ENCODE measurements at places on chromosomes 4 and X.
A peak's percentile ranks its signal among the peaks of the same experiment; 100 is the strongest.

- DNase-seq, result peak; percentile 9
Measured at GRCh38 chr4:25313201-25313895, 774 bp downstream of the ZCCHC4 start.

DNA sequence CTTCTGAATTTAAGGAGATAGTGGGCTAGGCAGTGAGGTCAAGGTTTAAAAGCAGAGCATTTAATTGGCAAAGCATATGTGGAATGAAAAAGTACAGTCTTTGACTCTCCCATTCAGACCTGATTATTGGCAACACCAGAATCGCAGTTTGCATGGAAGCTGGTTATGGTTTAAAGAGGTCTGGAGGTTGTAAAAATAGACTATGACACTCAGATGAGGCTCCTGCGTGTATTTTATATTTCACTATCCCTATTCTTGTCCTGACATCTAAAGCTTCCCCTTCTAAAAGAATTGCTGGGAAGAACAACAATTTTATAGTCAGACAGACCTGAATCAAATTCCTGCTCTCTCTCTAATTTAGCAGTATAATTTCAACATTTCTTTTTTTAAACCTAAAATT, 302.9 kb downstream of the PCDH7 start:
- DNase-seq, result no peak

DNA sequence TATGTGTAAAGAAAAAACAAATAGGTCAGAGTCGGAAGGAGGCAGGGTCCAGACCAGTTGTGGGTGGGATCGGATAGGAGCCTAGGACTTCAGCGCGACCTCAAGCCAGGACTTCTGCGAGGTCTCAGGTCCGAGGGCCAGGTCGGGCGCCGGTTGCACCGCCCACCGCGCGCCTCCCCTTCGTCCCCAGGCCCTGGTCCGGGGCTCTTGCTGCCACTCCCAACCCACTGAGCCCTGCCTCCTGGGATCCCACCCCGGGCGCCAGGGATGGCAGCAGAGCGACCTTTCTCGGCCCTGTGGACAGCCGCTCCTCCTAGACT, 12.3 kb downstream of the PITX2 start:
- no peak for DNase-seq

DNA sequence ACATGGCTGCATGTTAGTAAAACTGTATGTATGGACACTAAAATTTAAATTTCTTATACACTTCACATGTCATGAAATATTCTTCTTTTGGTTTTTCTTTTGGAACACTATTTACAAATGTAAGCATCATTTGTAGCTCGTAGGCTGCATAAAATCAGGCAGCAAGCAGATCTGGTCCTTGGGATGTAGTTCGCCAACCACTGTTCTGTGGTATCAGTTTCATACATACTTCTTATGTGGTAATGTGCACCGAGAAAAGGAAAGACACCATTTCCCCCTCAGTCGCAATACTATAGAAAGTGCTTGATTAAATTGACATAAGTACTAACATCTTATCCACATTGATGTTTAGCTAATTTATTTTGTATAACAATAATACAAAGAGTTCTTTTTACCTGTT, 274.4 kb upstream of the VCX start:
- DNase-seq, result no peak

GRCh38 chr4:87003266-87003665, 68.5 kb downstream of the AFF1 start:
- no peak for DNase-seq

DNA sequence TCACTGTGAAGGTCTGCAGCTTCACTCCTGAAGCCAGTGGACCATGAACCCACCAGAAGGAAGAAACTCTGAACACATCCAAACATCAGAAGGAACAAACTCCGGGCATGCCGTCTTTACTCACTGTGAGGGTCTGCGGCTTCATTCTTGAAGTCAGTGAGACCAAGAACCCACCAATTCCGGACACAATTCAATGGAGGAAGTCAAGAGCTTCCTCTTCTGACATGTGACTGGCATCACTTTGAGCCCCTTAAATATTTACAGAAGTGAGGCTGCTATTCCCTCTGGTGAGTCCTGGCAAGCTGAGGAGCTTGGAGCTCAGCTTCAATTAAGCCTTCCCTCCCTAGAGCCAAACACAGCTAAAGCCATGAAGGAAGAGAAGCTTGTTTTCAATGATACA, 103.5 kb upstream of the SRD5A3 start:
- no peak for DNase-seq

- no peak for DNase-seq
Measured at GRCh38 chr4:476501-476900, 22.5 kb downstream of the ZNF721 start.

- peak; percentile 66 for DNase-seq
Measured at GRCh38 chr4:169410839-169411770, 140.3 kb upstream of the SH3RF1 start.

GRCh38 chr4:97139791-97140190, 1003.5 kb downstream of the STPG2 start:
- peak; percentile 38 for DNase-seq

DNA sequence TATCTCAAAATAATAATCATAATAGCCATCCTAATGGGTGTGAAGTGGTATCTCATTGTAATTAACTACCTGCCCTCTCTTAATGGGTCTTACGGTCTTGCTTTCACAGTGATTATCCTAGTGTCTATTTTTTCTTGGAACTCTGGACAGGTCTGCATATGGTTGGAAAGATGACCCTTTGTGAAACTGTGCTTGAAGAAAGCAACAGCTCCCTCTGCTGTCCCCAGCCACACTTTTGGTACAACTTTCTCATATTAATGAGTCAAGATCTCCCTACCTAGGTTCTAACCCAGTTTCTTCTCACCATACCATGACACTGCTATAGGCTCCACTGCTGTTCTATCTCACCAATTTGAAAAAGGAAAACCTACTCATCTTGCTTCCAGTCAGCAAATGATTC, 2.4 kb downstream of the TFDP3 start:
- DNase-seq, result peak; percentile 43

DNA sequence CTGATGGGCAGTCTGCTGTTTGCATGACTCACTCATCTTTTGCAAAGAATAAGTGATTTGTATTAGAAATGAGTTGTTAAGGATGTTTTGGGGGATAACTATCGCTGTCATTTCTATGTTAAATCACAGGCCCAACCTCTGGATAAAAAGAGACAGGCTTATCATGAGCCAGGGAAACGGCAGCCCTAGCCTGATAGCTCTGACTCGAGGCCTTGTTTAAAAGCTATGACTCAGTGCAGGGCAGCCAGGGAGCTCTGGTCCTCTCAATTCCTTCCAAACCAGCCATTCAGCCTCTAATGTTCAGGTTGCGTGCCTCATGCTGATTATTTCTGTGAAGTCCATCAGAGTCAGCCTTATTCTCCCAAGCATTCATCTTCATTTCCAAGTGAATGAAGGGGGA, 305.9 kb upstream of the HAND2 start:
- peak; percentile 36 for DNase-seq

GRCh38 chr4:8276358-8277240, 7.0 kb downstream of the HTRA3 start:
- no peak for DNase-seq

DNA sequence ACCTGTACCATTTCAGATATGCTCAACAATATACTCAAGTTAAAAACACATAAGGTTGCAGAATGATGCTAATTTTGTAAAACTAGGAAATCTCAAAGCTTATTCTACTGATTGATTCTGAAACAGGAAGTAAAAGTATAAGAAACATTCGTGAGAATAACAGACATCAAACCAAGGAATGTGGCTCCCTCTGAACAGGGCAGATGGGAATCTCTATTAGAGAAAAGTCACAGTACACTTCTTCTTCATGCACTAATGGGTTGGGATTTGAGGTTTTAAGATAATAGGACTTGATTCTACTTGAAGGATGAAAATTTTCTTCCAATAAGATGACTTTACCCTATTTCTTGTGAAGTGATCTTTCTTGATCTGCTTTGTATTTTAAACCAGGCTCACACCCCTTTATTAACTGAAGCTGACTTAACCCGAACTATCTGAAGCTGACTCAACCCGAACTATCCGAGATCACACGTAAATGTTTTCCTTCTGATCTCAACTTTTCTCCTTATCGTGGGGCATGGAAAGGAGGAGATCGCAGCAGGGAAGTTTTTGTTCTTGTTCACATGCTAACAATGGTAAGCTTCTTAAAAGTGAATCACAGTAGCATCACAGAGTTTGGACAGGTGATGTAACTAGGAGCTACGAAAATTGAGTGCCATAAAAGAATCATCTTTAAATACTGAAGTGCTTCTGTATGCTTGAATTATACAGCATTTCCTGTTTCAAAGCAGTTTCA, 363.1 kb upstream of the ZFP42 start:
- no peak for DNase-seq

DNA sequence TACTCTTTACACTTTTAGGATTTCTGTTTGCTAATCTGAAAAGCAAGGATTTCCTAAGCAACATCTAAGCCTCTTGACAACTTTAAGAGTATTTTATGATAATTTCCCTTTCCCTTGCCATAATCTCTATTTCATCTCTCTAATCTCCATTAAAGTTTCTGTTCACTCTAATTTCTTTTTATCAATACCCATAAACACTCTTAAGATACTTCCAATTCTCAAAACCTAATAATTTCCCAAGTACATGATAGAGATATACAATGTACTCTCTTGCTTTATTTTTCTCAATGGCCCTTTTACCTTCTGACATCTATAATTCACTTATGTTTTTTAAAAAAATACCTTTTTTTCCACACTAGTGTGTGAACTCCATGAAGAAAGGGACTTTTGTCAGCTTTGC, 26.8 kb downstream of the DAPP1 start:
- no peak for DNase-seq

DNA sequence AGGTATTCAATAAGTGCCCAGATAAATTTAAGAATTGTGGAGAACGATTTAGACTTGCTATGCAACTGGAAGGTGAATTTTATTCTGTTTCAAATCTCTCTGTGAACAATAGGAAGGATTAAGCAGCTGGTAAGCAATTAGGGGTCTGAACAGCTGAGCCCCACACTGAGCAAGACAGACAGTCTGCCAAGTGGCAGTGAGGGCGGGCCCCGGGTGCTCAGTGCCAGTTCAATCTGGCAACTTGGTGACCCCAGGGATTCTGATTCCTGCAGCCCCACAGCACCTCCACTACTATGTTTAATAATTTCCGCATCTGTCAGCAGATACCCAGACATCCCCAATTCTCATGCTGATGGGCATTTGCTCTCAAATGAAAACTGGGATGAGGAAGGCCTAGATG, 317.3 kb downstream of the PPP1R2C start:
- DNase-seq, result no peak

- DNase-seq, result no peak
Measured at GRCh38 chrX:82961129-82961528, 547.0 kb upstream of the POU3F4 start.

DNA sequence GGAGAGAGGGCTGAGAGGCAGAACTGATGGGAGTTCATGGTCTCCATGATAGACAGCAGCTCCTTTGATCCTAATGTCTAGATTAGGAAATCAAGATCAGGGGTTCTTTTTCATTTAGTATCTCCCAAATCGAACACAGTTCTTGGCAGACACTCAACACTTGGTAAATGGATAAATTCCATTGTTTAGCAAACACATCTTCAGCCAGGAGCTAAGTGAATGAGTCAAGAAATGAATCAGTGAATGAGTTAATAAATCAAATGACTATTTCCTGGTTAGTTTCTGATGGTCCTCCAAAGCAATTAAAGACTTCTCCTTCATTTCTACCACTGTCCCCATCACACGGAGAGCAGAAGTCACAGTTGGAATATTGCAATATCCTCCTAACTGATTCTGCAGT, 120.0 kb upstream of the SHISA3 start:
- peak; percentile 17 for DNase-seq

DNA sequence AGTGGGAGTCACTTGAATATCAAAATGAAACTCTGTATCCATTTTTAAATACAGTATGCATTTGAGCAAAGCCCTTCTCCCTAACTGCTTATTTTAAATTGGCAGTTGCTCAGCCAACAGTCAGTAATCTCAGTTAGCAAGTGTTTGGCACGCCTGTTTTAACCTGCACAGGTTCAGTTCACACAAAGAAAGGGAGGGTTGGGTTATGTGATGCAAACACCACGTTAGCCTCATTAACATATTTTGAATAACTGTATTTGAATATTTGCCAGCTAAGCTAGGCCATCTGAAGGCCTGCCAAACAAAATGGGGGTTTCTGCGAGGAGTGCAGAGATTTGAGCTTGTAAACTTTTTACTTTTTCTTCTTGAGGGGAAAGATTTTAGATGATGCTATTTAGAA, 19.8 kb downstream of the GAB1 start:
- DNase-seq, result peak; percentile 83

- DNase-seq, result no peak
Measured at GRCh38 chr4:168309781-168310180, 8.8 kb downstream of the DDX60 start.

DNA sequence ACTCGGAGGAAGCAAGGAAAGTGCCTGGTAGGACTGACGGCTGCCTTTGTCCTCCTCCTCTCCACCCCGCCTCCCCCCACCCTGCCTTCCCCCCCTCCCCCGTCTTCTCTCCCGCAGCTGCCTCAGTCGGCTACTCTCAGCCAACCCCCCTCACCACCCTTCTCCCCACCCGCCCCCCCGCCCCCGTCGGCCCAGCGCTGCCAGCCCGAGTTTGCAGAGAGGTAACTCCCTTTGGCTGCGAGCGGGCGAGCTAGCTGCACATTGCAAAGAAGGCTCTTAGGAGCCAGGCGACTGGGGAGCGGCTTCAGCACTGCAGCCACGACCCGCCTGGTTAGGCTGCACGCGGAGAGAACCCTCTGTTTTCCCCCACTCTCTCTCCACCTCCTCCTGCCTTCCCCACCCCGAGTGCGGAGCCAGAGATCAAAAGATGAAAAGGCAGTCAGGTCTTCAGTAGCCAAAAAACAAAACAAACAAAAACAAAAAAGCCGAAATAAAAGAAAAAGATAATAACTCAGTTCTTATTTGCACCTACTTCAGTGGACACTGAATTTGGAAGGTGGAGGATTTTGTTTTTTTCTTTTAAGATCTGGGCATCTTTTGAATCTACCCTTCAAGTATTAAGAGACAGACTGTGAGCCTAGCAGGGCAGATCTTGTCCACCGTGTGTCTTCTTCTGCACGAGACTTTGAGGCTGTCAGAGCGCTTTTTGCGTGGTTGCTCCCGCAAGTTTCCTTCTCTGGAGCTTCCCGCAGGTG, 637 bp downstream of the AR start:
- DNase-seq, result no peak

DNA sequence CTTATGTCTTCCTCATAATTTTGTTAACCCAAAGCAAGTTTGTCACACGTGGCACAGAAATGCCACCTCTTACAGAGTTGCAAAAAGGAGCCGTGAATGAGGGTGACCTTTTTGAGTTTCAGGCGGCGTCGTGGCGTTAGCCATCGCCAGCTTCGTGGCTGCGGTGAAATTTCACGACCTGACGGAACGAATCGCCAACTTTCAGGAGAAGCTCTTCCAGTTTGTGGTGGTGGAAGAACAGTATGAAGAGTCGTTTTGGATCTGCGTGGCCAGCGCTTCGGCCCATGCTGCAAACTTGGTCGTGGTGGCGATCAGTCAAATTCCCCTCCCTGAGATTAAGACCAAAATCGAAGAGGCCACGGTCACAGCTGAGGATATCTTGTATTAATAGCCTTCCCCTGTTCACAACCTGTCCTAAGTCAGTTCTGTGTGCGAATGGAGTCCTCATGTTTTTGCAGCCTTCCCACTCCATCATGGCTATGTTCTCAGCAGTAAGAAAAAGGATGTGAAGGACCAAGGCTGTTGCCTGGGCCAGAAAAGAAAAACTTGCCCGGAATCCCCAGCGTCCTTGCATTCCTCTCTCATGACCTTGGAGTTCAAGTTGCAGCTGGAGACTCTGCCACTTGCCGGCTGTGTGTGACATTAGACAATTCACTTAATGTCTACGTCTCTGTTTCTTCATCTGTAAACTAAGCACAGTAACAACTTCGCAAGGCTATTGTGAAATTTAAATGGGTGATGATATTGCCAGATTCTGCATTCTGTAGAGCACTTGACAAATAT, 11.9 kb downstream of the CLRN2 start:
- DNase-seq, result no peak

GRCh38 chrX:100328351-100328750, 81.7 kb downstream of the PCDH19 start:
- DNase-seq, result no peak
